ENCODE measurements at places on chromosomes 13 and 19. TPM values are rescaled to one million over a fixed set of nuclear protein-coding genes. Genes with fewer than 3 reads are reported as not detected.

DNA sequence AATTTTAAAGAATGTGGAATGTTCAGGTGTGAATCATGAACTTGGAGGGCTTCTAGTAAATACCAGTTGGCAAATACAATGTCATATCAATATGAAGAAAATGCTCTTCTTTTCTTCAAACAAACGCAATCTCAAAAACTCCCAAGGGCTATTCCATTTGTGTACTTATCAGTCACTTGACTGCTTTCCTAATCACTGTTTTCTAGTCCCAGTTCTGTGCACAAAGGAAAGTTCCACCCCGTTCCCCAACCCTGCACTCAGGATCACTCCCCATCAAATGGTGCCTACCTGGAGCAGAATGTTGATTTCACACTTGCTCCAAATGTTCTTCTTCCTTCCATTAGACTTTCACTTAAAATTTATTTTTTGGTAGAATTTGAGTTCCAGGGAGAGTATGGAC, 92.6 kb upstream of the RFC3 start:
- no peak for DNase-seq

DNA sequence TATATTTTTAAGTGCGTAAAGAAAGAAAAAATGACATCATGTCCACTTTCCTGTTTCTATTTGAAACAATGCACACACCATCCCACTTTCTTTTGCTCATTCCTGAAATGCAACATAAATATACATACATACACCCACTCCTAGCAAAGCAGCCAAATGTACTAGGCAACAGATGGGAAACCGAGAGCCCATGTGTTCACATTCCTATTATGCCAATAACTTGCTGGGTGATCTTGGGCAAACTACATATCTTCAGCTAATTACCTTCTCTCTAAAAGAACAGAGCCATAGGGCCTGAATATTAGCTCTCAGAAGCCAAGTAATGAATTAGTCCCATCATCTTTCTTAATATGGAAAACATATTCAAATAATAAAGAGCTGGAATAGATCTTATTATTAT, 610.6 kb upstream of the ATXN8OS start:
- no peak for DNase-seq

DNA sequence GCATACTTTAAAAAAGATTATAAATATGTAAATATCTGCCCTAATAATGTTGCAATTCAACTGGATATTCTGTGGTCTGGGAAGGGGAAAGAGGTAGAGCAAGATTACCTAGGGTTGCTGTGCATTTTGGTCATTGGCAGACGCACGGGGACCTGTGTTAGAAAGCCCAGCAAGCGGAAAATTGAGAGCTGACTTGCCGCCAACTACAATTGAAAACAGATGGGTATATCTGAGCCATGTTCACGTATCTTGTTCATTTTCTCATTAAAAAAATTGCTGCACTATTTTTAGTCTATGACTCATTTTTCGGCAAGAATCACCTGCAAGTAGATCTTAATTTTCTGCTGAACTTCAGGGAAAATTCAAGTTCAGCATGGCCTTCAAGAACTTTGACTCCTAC, 308.5 kb upstream of the TMTC4 start:
- no peak for DNase-seq

CALR3 gene
- not detected for total RNA-seq

GRCh38 chr19:1884291-1884718, 991 bp downstream of the ABHD17A start:
- DNase-seq, result peak; percentile 61

- DNase-seq, result no peak
These were observed 473.7 kb downstream of the EFNB2 start for GRCh38 chr13:106061781-106062180.

DNA sequence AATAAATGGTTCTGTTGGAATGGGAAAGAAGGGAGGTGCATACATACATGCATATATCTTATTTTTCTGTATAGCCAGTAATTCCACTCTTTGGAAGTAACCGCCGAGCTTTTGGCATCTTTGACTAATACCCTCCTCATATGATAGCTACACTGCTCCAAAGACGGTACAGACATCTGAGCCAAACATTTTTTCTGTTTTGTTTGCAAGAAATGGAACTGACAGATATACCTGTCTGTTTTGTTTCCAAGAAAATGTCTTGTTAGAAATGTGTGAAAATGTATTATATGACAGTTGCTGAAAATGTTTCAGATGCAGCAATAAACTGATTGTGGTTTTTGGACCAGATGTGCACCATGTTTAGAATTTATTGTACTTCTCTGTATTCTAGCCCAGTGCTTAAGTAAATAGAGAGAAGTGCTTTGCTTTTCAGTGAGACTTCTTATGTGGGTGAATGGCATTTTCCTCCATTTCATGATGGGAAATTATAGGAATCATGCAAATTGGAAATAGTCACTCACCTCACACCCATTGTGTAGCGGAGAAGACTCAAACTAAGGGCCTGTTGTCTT, 396.9 kb downstream of the KCNRG start:
- DNase-seq, result no peak

DNA sequence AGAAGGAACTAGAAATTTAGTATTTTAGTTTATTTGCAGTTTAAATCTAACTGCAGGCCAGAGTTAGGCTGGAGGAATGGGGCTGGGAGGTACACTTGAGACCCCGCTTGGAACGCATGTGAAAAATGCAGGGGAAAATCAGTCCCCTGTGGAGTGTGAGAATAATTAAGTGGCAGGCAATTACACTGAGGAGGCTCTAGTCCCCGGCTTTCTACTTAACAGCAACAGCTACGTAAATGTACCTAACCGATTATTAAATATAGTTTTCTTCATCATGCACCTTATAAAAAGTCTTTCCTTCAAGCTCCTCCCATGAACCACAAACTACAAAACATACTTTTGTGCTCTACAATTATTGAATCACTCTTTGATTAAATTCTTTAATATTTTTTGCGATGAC, 804 bp downstream of the ZNF708 start:
- DNase-seq, result no peak

DNA sequence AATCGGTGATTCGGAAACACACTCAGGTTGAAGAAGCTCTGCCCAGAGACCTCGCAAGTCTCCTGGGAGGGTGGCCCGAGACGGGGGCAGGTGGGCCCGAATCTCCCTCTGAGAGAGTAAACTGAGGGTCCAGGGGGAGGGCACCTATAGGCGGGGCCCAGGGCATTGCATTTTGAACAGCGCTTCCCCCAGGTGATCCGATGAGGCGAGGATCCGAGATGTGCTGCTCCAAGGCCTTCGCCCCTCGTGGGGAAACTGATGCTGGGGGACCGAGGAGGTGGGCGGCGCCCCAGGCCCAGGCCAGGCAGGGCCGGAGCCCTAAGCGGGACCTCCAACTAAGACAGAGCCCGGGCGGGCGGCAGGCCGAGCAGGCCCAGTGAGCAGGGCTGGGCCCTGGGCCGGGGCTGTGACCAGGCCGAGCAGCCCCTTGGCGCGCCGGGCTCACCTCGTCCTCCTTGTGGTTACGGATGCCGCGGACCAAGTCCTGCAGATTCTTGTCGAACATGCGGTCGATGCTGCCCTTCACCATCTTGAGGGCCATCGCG, 500 bp downstream of the AP3D1 start:
- peak; percentile 32 for DNase-seq

- no peak for DNase-seq
These were observed 43.7 kb downstream of the FRY start for GRCh38 chr13:32075170-32075851.

DNA sequence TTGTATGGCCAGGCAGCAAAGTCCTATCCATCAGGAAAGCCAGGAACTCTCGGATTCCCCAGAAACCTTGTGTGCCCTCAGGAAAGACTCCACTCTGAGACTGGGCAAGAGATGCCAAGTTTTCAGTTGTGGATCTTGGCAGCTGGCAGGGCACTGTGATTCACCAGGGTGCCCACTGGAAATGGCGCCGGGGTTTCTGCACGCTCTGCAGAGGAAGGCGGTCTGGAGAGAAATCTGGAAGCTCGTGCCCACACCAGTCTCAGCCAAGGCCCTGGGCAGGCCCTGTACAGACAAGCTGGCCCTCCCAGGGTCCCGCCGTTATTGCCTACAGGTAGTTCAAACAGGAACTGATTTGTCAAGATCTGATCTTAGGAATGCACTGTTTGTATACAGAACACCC, 4.9 kb downstream of the NAPA start:
- no peak for DNase-seq

- DNase-seq, result no peak
These were observed 28.6 kb downstream of the PEPD start for GRCh38 chr19:33492951-33493350.

DNA sequence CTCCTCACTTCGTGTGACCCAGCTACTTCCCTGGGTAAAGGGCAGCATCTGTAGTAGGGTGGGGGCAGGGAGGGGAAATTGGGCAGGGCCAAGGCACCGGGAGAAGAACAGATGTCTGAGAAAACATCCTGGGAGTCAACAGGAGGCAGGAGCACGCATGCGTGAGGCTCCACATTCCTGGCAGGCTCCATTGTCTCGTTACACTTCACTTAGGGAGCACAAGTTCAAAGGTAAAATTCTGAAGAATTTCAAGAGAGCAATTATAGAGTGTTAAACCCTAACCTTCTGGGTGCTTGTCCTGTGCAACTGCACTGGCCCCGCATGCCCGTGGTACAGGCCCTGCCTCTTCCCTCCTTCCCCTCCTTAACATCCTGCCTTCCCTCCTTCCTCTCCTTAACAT, 79.6 kb upstream of the POMP start:
- no peak for DNase-seq

- no peak for DNase-seq
These were observed 372.0 kb downstream of the EFNB2 start for GRCh38 chr13:106163426-106163825.

GRCh38 chr13:95250961-95251360, 50.3 kb downstream of the ABCC4 start:
- no peak for DNase-seq

DNA sequence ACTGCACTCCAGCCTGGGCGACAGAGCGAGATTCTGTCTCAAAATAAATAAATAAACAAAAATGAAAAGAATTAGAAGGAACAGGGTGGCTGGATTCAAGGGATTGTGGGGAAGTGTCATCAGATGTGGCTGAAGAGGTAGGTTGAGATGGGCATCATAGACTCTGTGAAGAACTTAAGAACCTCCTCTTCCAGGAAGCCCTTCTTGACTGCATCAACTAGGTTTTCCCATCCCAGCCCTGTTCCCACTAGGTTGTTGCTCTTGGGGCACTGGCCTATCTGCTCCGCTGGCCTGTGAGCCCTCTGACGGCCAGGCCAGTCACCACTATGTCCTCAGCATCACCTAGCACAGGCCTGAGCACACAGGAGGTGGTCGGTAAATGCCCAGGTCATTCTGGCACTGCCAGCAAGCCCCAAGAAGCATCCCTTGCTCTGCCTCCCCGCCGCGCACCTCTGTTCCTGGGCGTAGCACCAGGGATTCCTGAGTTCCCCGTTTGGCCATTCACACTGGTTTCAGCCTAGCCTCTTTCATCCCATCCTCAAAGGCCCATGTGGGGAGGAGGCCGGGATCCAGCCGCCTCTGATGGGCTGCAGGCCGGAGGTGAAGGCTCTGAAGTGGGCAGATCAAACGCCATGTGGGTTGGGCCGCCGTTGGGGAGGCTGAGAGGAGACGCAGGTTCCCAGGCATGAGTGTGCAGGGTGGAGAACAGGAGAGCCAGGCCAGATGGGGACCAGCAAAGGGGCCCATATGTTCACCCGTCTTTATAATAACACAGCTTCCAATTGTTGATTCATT, 27.6 kb upstream of the SLC1A5 start:
- DNase-seq, result no peak

CACNG6 gene
- total RNA-seq, result not detected

- no peak for DNase-seq
These were observed 24.6 kb downstream of the BICRA start for GRCh38 chr19:47633517-47633916.

DNA sequence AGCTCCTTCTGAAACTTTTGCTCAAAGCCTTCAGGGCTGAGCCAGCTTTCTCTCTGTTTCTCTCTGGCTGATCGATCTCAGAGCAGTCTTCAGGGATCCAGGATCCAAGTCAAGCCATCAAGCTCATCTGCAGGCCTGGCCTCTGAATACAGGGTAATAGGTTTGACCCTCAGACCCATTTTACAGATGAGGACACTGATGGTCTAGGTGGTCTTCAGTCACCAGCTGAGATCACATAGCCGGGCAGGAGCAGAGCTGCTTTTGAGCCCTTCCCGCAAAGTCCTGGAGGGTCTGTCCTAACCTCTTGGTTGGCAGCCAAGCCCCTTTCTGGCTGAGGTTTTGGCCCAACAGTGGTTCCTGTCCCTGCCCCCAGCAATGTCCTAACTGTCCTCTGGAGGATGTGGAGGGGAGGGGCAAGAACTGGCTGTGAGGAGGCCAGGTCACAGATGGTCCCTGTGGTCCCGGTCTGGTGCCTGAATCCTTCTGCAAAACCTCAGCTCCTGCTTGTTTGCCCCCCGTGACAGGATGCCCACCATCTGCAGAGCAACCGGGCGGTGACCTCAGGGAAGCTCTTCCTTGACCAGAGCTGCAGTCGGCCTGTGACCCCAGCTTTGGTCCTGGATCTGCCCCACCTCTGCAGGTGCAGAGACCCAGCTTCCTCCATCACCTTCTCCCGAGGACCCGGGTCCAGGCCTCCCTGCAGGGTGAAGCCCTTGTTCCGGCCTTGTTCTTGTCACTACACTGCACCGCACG, 5.8 kb upstream of the PEAK3 start:
- no peak for DNase-seq

All from activated CD8-positive, alpha-beta T cell treated with anti-CD3 and anti-CD28 coated beads, Interleukin-2, amount 10 ng/mL, durations not matched to agents 7 days and 5 days (primary cell).